HFF-Myc (cell line): ENCODE measurements at places on chromosomes 1 and 21.

DNA sequence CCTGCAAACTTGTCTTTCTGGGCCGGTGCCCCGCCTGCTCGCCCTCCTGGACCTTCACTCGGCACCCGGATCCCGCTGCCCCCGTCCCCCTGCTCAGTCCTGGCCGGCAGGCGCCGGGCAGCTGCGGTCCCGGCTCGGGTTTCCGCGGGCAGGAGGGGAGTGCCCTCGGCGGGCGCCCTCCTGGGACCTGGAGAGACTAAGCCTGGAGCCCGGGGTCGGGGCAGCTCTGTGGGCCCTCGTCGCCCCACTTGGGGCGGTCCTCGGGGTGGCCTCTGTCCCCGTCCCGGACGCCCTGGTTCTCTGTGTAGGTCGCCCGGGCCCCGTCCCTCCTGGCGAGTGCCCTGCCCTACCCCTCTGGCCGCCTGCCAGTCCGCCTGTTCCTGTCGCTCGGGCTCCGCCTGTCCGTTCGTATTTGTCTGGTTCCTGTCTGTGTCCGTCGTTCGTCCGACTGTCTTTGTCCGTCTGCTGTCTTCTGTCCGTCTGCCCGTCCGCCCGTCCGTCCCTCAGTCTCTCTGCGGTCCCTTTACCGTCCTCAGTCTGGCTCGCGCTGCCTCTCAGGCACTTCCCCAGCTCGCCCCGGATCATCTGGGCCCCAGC, 490 bp downstream of the SERINC2 start:
- DNase-seq = no peak

GRCh38 chr1:32773764-32774463, 43.2 kb downstream of the YARS1 start:
- no peak for DNase-seq

DNA sequence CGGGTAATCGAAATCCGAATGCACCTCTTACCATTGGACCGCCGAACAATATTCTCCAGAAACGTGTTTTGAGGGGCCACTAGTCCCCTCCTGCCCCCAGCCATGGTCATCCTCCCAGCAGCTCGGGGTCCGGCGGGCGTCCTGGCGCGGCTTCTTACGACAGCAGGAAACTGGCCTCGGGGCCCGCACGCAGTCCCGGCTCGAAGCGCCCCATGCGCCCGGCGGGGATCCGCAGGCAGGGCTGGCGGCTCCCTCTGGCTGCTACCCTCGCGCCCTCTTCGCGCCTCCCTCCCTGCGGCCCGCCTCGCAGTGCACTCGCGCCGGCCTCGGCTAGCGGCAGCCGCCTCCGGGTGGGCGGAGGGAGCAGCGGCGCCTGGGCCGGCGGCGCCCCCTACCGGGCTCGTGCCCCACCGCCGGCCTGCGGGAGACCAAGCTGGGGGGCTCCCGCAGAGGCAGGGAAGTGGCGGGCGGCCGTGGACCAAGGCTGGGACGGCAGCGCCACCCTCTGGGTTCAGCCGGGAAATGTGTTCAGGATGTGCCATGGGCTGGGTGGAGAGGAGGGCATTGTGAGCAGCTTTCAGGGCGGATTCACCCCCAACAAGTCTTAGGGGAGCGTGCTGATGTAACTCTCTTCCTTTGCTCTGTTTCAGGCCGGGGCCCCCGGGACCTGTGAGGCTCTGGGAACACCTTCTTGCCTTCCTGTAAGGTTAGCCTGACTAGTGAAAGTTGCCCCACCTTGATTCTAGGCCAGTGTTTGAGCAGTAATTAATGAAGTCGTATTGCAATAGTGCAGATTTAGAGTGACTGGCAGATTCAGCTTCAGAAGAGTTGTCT, at the start of gene KCNH1:
KCNH1 (minus strand) TSS at position 313 of the 834 bp plus-strand sequence; CDS start at position 110, 203 bp downstream.
- peak; percentile 31 for DNase-seq

GRCh38 chr1:21886486-21887215, 50.5 kb downstream of the HSPG2 start:
- no peak for DNase-seq

- no peak for DNase-seq
Observed at GRCh38 chr1:53851571-53852285, 13.6 kb upstream of the NDC1 start.

GRCh38 chr1:53543778-53544695, 84.8 kb downstream of the DMRTB1 start:
- no peak for DNase-seq

- DNase-seq = no peak
Observed at GRCh38 chr1:43368646-43369020, 822 bp upstream of the ELOVL1 start.

GRCh38 chr1:161091796-161092507, 2.6 kb upstream of the NECTIN4 start:
- DNase-seq = no peak

GRCh38 chr1:166184897-166185296, 18.1 kb upstream of the FAM78B start:
- no peak for DNase-seq

GRCh38 chr1:156075162-156075561, 7.1 kb downstream of the MEX3A start:
- DNase-seq = no peak

DNA sequence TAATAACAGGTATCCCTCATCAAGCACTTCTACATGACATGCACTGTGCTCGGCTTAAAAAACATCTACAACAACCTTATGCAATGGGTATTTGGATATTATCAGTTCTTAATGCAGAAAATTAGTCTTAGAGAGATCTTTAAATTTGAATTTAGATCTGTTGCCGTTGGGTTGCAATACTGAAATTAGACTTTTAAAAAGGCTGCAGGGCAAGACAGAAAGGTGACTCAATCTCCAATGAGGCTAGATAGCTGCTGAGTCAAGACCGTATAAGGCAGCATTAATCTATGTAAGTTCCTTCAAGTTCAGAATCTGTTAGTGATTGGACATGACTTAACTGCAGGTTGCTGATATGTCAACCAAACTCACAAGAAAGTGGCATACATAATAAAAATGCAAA, 37.3 kb downstream of the OLFM3 start:
- no peak for DNase-seq

- no peak for DNase-seq
Observed at GRCh38 chr1:219659684-219660083, 46.8 kb upstream of the ZC3H11B start.

GRCh38 chr1:20029178-20029912, 40.6 kb upstream of the PLA2G5 start:
- DNase-seq = no peak

- DNase-seq = peak; percentile 52
Observed at GRCh38 chr1:221097479-221098281, 218.4 kb downstream of the HLX start.

GRCh38 chr1:55670331-55671082, 455.3 kb upstream of the USP24 start:
- DNase-seq = no peak

GRCh38 chr1:196590012-196590708, 18.1 kb downstream of the KCNT2 start:
- DNase-seq = no peak

- DNase-seq = no peak
Observed at GRCh38 chr1:170149241-170149640, 3.5 kb downstream of the NTMT2 start.

DNA sequence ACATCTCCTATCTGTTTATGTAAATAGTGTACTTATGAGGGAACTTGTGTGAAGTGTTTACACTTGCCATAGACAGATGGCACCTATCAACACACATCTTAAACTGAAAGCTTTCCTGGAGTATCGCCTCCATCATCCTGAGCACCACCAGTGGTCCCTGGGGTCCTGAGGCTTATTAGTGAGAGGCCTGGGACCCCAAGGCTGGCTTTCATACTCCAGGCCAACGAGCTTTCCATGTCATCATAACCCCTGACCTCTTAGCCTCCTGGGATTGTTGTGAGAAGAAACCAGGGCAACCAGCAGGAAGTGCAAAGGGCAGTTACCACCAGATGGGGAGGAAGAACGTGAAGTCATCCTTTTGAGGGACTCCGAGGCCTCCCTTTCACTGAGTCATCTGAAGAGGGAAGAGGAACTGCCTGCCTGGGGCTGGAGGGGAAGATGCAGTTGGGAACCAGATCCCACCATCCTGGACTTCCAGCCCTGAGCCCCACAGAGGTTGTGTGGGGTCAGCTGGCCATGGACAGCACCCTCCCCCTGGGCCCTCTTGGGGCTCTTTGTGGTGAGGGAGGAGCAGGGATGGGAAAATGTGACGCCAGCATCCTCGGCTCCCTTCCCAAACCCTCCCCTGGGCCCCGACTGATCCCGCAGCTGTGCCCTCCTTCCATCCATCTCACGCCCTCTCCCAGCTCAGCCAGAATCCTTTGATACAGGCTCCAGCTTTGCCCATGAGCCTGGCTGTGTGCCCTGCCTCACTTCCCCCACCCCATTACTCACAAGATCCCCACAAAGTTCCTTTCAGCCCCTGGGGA, 5.8 kb downstream of the INKA2 start:
- DNase-seq = peak; percentile 90

- DNase-seq = no peak
Observed at GRCh38 chr1:109770331-109771095, 6.8 kb upstream of the EPS8L3 start.

DNA sequence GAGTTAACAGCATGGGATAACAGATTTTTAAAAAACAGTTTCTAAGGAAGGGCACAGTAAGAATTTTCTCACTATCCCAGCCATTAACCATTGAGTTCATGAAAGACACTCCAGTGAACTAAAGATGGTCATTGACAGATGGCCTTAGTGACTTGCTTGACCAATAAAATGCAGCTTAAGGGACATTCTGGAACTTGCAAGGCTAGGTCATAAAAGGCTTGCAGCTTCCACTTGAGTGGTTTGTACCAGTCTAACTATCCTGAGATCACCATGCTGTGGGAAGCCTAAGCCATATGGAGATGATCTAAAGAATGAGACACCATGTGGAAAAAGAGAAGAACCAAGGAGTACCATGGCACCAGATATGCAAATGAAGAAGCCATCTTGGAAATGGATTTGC, 37.9 kb upstream of the MUTYH start:
- DNase-seq = no peak

GRCh38 chr21:28793043-28793442, 199.6 kb downstream of the LTN1 start:
- DNase-seq = no peak

DNA sequence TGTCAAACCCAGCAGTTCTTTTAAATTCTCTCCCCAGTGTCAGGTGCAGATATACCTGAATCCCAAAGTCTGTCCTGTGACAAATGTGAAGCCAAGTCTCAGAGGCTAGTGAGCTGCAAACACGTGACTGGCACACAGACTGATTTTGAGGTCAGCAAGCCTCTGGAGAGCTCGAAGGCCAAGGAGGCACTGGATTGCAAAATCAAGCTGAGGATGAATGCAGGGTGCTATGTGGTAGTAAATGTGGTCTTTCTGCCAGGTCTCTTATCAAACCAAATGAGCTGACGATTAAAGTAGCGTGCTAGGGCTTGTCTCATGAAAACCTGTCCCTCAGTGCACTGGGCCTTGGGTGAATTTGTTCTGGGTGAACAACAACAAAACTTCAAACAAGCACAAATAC, 20.6 kb downstream of the GPR3 start:
- DNase-seq = no peak

DNA sequence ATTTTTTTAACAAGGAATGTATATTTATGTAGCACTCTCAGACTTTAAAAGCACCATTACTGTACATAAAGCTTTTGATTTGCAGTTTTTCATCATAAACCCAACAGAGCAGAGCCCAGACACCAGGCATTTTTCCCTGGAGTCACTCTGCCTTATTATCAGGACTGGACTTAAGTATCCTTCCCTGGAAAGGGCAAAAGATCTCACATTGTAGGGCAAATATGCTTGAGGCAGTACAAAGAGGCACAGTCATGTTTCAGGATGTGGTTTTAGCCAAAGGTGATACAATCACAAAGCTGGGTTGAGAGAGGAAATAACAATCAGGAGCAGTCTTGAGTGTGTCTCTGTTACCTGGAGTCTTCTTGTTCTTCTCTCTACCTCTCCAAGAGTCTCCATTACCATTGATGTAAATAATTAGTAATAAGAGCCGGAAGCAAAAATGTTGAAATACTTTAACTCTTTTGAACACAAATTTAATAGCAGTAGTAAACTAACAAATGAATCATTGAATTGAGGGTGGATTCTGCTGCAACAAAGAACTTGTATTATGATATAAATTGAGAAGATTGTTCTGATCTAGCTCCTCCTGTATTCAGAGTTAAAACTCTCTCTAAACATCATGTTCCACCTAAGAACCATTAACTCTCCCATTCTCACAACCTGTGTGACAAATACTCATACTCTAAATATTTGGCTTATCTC, 160.5 kb downstream of the LTN1 start:
- no peak for DNase-seq

DNA sequence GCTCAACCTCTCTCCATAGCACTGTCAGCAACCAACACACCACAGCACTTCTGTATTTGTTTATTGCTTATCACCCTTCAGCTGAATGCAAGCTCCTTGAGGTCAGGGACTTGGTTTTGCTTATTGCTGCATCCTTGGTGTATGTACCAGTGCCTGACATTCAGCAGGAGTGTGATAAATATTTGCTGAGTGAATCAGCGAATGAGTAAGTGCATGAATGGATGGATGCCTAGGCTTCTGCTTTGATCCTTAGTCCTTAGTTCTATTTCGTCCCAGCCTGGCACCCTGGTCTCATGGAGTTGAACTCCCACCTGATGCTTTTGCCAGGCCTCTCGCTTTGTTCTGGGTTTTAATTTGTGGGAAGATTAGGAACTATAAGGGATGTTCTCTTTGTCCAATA, 88.2 kb downstream of the ZSCAN20 start:
- no peak for DNase-seq

- DNase-seq = no peak
Observed at GRCh38 chr1:81978945-81979344, 178.2 kb downstream of the ADGRL2 start.

DNA sequence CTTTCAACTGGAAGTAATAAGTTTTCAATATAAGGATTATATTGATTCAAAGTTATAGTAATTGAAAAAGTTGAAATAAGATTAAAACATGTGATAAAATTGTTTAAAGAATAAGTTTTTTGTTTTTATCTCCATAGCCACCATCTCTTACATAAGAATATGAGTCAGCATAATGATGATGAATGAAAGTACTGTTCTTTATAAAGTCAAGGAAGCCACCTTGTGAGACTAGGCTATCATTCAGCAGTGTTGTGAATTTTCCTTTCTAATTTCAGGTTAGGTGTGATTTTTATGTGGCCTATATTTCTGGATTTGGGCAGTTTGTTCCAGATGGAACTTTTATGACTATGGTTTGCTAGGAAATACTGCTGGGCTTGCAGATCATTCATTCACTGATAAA, 22.4 kb upstream of the ASB17 start:
- DNase-seq = no peak

- DNase-seq = no peak
Observed at GRCh38 chr21:45042664-45043161, 31.7 kb upstream of the ADARB1 start.

GRCh38 chr1:220182111-220182510, 88.2 kb downstream of the IARS2 start:
- no peak for DNase-seq

GRCh38 chr1:110430366-110430765, 20.6 kb upstream of the PROK1 start:
- no peak for DNase-seq

- no peak for DNase-seq
Observed at GRCh38 chr1:94020764-94021579, 100.0 kb downstream of the ABCA4 start.

DNA sequence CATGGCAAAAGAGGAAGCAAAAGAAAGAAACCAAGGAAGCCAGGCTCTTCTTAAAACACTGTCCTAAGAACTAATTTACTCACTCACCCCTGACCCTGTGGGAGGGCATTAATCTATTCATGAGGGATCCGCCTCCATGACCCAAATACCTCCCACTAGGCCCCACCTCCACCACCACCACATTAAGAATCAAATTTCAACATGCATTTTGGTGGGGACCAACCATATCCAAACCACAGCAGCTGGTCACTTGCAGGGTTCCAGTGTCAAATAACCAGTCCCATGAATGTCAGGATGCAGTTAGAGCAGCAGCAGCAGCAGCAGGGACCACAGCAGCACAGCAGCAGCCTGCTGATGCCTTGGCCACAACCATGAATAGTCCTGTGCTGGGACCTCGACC, 83.8 kb downstream of the ZC3H11B start:
- DNase-seq = peak; percentile 14
